Activated naive CD4-positive, alpha-beta T cell (primary cell): ENCODE measurements at places on chromosomes 3 and 15.

DNA sequence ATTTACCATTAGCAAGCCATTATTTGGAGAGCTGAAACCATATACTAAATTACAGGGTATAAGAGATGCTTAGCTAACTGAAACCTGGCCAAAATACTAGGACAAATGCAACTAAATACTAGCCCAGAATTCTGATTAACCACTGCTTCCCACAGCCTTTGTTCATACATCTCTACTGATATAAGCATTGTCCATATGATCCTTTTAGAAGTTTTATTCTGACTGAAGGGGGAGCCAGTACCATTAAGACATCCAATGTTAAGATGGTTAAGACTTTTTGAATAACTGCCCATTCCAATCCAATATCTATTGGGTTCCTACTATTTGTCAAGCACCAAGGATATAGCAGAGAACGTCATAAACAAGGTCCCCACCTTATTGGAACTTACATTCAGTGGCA is 421.3 kb downstream of the FOXP1 start:
- DNase-seq, result no peak

DNA sequence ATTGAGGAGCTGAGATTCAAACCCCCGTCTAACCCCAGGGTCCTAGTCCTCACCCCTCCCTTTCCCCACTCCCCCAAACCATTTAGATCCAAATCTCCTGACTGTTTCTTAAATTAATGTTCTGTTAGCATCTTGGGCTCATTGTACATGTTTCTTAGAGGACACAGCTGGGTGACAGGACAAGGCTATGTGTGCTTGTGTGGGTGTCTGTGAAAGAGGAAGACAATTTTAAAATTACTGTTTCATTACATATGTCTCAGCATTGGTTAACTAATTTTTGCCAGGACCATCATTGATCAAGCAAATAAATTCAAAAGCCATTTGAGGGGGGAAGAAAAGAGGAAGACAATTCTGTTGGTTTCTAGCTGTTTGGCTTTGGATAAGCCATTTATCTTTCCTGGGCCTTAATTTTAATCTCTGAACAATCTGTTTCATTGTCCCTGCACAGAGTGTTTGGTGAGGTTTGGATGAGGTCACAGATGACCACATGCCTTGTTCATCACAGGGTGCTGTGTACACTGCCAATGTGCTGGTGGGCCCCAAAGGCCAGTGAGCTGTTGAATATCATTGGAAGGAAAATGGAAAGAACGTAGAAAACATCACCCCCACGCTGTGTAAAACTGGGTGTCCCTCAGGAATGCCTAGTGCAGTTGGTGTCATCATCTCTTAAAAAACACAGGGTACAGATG is 51.9 kb downstream of the RPLP1 start:
- DNase-seq, result no peak

DNA sequence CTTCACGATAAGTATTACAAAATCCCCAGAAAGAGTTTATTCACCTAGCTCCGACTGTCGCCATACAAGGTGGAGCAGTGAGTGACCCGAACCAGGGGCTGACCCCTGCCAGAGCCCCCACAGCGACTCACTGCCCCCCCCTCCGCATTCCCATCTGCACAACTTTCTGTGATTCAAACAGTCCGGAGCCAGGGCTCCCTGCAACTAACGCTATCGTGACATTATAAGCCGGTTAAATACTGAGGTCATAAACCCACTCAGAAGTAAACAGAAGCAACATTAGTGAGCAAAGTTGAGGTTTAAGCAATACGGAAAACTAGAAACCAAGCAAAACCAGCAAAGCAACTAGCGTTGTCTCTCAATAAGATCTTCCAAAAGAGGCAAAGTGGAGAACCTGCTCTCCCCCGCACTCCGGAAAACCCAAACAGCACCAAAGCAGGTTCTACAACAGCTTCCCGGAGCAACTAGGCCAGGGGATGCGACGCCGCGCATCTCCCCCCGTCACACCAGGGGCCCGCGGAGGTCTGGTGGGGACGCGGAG is 642 bp downstream of the SCAP start:
- DNase-seq, result no peak

- DNase-seq, result no peak
Observed at GRCh38 chr15:63869371-63870042, 35.8 kb upstream of the HERC1 start.

GRCh38 chr3:29525254-29525881 is 244.5 kb downstream of the RBMS3 start:
- DNase-seq, result no peak
